Uterus (tissue), 4 donors: ENCODE measurements at places on chromosomes 1 and 21. TPM values are rescaled to one million over a fixed set of nuclear protein-coding genes. Genes with fewer than 3 reads are reported as not detected.

Gene MDM4
- 31.0 TPM for total RNA-seq

Gene CAMK1G
- not detected for total RNA-seq

Gene HAPLN2
- total RNA-seq = 0.77 TPM

Gene FMO2
- total RNA-seq = 74.4 TPM

DNA sequence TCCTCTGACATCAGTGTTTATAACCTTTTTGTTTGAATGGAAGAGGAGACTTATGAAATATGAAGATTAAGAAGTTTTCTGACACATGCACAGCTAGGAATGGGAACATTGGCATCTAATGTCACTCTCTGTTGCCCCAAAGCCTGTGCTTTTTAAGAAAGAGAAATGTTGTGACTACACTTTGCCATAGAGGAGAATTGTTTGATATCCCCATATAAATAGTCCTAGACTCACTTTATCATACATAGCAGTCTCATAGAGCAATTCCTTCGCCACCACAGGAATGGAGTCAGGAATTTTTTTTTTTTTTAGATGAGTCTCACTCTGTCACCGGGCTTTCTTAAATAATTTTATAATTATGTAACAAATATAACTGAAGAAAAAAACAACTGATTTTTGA lies 1.5 kb downstream of the KRTAP21-3 start:
- H3K27me3 ChIP-seq = no peaks in the 10 kb centered on the region
- DNase-seq = no peak
- no peaks in the 10 kb centered on the region for H3K36me3 ChIP-seq
- H3K4me1 ChIP-seq = no peaks in the 10 kb centered on the region
- no peak overlapping the region for H3K27ac ChIP-seq
- H3K4me3 ChIP-seq = no peak overlapping the region

- no peaks in the 10 kb centered on the region for H3K27me3 ChIP-seq
- no peak for DNase-seq
- H3K36me3 ChIP-seq = no peaks in the 10 kb centered on the region
- no peak overlapping the region for H3K27ac ChIP-seq
Measured at GRCh38 chr1:221497046-221497445, 244.8 kb downstream of the DUSP10 start.

DNA sequence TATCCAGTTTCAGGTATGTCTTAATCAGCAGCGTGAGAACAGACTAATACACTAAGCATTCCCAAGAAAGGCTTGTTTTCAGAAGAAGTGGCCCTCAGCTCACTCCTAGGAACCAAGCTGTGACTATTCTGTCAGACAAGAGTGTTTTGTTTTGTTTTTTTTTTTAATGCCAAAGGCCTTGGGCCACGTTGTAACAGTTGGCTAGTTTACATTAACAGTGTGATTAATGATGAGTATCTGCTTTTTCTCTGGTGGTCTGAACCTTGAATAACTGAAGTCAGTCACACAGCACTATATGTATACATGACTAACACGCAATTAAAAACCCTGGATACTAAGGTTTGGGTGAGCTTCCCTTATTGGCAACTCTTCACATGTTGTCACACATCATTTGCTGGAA lies 21.9 kb downstream of the DPYD start:
- no peak for DNase-seq
- H3K4me1 ChIP-seq = no peaks in the 10 kb centered on the region
- H3K36me3 ChIP-seq = no peaks in the 10 kb centered on the region
- H3K27me3 ChIP-seq = no peaks in the 10 kb centered on the region

DNA sequence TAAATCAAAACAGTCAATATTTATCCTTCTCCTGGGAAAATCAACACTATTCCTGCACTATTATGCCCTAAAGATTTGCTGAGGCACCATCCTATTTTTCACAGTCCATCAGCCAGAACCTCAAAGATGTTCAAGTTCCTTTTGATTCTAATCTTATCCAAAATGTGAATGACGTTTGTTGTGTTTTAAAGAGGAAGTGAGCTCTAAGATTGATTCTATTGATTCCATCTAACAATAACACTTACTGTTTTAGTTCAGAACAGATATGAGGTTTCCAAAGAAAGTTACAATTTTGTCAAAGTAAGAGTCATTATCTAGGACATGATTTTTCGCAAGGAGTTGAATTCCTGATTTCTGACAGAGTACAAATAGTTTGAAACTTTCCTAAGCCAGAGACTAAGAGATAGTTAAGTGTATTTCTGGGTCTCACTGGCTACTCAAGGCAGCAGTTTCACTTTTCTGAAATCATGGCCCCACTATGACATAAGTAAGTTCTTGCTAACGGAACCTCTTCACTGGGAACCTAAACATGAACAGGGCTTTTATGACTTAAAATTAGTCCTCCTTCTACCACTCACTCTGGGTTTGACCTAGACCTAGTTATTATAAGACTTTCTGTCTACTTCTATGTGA lies 84.7 kb downstream of the LHX9 start:
- no peak overlapping the region for H3K27ac ChIP-seq
- H3K4me3 ChIP-seq = no peak overlapping the region
- no peaks in the 10 kb centered on the region for H3K36me3 ChIP-seq
- no peaks in the 10 kb centered on the region for H3K27me3 ChIP-seq
- no peak for DNase-seq

- no peaks in the 10 kb centered on the region for H3K4me1 ChIP-seq
- H3K4me3 ChIP-seq = no peak overlapping the region
- DNase-seq = no peak
- H3K27me3 ChIP-seq = no peaks in the 10 kb centered on the region
Measured at GRCh38 chr1:82108843-82109242, 308.1 kb downstream of the ADGRL2 start.

GRCh38 chr1:112093372-112093694 lies 103.9 kb upstream of the KCND3 start:
- no peaks in the 10 kb centered on the region for H3K4me1 ChIP-seq
- no peak overlapping the region for H3K27ac ChIP-seq
- DNase-seq = no peak
- H3K36me3 ChIP-seq = no peaks in the 10 kb centered on the region
- H3K27me3 ChIP-seq = no peaks in the 10 kb centered on the region

DNA sequence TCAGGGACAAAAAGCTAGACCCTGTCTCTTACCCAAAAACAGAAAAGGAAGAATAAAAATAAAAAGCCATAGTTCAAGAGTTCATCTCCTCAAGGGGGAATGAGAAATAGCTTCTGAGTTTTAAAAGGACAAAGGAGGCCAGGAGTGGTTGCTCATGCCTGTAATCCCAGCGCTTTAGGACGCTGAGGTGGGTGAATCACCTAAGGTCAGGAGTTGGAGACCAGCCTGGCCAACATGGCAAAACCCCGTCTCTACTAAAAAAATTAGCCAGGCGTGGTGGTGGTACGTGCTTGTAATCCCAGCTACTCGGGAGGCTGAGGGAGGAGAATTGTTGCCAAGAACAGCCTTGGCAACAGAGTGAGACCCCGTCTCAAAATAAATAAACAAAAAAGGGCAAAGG lies 38.6 kb upstream of the CPLANE2 start:
- no peaks in the 10 kb centered on the region for H3K36me3 ChIP-seq
- H3K4me3 ChIP-seq = no peak overlapping the region
- H3K27ac ChIP-seq = no peak overlapping the region
- H3K4me1 ChIP-seq = no peaks in the 10 kb centered on the region
- DNase-seq = no peak

DNA sequence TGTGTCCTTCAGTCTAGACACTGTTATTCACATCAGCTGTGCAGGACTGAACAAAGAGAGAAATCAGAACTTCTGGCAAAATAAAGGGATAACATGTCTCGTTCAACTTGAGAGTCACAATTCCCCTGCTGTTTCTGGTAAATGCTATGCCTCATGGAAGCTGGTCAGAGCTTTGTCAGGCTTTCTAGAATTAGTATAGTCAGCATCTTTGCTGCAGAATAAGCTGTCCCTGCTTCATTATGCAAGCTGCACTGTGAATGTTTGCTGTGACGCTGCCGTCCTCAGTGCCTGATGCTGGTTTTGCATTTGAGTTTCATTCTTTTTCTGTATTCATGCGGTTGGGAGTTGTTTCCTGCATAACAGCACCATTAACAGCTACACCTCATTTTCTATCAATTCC lies 96.4 kb upstream of the KCNJ6 start:
- no peak overlapping the region for H3K27ac ChIP-seq
- no peaks in the 10 kb centered on the region for H3K27me3 ChIP-seq
- H3K4me3 ChIP-seq = no peak overlapping the region
- no peaks in the 10 kb centered on the region for H3K36me3 ChIP-seq

GRCh38 chr1:1264026-1264425 lies 9.6 kb downstream of the UBE2J2 start:
- no peak overlapping the region for H3K4me3 ChIP-seq
- DNase-seq = no peak
- H3K36me3 ChIP-seq = no peaks in the 10 kb centered on the region
- no peak overlapping the region for H3K27ac ChIP-seq

- no peak overlapping the region for H3K4me3 ChIP-seq
- no peaks in the 10 kb centered on the region for H3K27me3 ChIP-seq
- no peaks in the 10 kb centered on the region for H3K4me1 ChIP-seq
- H3K36me3 ChIP-seq = no peaks in the 10 kb centered on the region
- peak overlapping the region; percentile 22 for H3K27ac ChIP-seq
Measured at GRCh38 chr21:46122758-46123683, 25.1 kb downstream of the COL6A2 start.
